ENCODE measurements at places on chromosomes 5 and 9. TPM values are rescaled to one million over a fixed set of nuclear protein-coding genes. Genes with fewer than 3 reads are reported as not detected.

- H3K27ac ChIP-seq, result peak overlapping the region; percentile 19
- no peaks in the 10 kb centered on the region for H3K36me3 ChIP-seq
- 0 out of 2 replicates have a peak overlapping the region, but pooled peaks have one; percentile 1 for H3K4me3 ChIP-seq
- no peaks in the 10 kb centered on the region for H3K27me3 ChIP-seq
Observed at GRCh38 chr9:16425562-16426231, 444.8 kb downstream of the BNC2 start.

CBY3 gene
- not detected for total RNA-seq

BTNL3 gene
- total RNA-seq, result not detected

DNA sequence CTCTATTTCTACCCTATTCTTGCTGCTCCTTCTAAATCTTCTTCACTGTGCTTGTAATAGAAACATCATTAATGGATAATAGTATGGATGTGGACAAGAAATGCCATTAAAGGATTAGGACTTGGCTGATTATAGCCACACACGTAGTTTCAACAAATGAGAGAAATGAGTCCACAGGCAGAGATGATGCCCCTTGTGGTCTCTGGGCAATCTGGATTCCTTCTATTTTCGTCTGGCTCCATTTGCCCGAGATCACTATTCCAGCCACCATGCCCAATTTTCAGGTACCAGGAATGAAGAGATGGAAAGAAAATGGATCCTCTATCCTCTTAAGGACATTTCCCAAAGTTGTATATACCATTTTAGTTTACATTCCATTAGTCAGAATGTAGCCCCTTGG lies 13.2 kb downstream of the VLDLR start:
- no peak for DNase-seq
- no peaks in the 10 kb centered on the region for H3K4me1 ChIP-seq
- no peaks in the 10 kb centered on the region for H3K27me3 ChIP-seq
- H3K4me3 ChIP-seq, result no peak overlapping the region
- 0 out of 2 replicates have a peak, but pooled peaks cover 8% of the 10 kb centered on the region for H3K36me3 ChIP-seq

EDIL3 gene
- 16.3 TPM for total RNA-seq

DNA sequence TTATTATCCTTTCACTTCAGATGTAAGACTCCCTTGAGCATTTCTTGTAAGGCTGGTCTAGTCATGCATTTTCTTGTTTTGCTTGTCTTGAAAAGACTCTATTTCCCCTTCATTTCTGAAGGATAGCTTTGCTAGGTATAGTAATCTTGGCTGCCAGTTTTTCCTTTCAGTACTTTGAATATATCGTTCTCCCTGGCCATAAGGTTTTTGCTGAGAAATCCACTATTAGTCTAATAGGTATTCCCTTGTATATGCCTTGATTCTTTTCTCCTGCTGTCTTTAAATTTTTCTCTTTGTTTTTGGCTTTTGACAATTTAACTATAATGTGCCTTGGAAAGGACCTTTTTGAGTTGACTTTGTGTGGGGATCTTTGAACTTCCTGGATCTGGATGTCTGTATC lies 16.8 kb upstream of the OR2S2 start:
- H3K4me3 ChIP-seq, result no peak overlapping the region
- no peak overlapping the region for H3K27ac ChIP-seq
- H3K4me1 ChIP-seq, result no peaks in the 10 kb centered on the region
- H3K27me3 ChIP-seq, result no peaks in the 10 kb centered on the region
- no peak for DNase-seq
- peaks cover 6% of the 10 kb centered on the region for H3K36me3 ChIP-seq

DNA sequence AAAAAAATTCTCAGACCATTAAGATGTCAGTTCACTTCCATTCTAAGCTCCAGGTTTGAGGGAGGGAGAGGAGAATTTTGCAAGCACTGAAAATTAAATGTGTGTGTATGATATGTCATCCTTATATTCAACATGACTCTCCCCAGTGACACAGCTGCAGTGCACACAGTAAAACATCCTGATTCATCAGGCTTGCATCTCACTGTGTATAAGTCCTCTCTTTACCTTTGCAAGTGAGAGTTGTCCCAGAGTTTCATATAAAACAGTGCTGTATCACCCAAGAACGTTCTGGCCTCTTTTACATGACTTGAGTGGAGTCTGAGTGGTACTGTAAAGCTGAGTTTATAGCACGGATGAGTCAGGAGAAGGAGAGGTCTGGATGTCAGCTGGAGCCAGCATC lies 50.0 kb downstream of the DMRT2 start:
- no peak overlapping the region for H3K4me3 ChIP-seq
- DNase-seq, result no peak
- no peaks in the 10 kb centered on the region for H3K36me3 ChIP-seq
- no peaks in the 10 kb centered on the region for H3K4me1 ChIP-seq
- no peak overlapping the region for H3K27ac ChIP-seq

DNA sequence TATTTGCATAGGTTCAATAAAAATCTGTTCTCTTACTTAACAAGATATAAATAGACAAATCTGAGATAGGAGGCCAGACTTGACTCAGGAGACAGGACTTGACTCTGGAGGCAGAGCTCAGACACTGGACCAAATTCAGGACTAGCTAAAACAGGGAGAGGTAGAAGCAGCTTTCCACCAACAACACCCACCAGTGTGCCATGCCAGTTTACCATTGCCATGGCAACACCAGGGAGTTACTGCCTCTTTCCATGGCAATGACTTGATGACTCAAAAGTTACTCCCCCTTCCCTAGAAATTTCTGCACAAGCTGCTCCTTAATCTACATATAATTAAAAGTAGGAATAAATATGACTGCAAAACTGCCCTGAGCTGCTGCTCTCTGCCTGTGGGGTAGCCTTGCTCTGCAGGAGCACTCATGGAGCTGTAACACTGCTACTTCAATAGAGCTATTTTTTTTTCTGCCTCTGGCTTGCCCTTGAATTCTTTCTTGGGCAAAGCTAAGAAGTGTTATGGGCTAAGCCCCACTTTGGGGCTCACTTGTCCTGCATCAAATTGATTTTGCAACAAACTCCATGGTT lies 473.0 kb downstream of the PLK2 start:
- no peaks in the 10 kb centered on the region for H3K36me3 ChIP-seq
- no peaks in the 10 kb centered on the region for H3K27me3 ChIP-seq
- peaks cover 4% of the 10 kb centered on the region for H3K4me1 ChIP-seq
- H3K4me3 ChIP-seq, result no peak overlapping the region
- H3K27ac ChIP-seq, result no peak overlapping the region
- DNase-seq, result peak; percentile 63

- 0 out of 2 replicates have a peak overlapping the region, but pooled peaks have one; percentile 2 for H3K27ac ChIP-seq
- DNase-seq, result no peak
- no peaks in the 10 kb centered on the region for H3K27me3 ChIP-seq
- no peak overlapping the region for H3K4me3 ChIP-seq
- peaks cover 68% of the 10 kb centered on the region for H3K36me3 ChIP-seq
- H3K4me1 ChIP-seq, result peaks cover 44% of the 10 kb centered on the region
Observed at GRCh38 chr5:72206160-72206559, 98.9 kb downstream of the MAP1B start.

UGT3A2 gene
- total RNA-seq, result not detected

DNA sequence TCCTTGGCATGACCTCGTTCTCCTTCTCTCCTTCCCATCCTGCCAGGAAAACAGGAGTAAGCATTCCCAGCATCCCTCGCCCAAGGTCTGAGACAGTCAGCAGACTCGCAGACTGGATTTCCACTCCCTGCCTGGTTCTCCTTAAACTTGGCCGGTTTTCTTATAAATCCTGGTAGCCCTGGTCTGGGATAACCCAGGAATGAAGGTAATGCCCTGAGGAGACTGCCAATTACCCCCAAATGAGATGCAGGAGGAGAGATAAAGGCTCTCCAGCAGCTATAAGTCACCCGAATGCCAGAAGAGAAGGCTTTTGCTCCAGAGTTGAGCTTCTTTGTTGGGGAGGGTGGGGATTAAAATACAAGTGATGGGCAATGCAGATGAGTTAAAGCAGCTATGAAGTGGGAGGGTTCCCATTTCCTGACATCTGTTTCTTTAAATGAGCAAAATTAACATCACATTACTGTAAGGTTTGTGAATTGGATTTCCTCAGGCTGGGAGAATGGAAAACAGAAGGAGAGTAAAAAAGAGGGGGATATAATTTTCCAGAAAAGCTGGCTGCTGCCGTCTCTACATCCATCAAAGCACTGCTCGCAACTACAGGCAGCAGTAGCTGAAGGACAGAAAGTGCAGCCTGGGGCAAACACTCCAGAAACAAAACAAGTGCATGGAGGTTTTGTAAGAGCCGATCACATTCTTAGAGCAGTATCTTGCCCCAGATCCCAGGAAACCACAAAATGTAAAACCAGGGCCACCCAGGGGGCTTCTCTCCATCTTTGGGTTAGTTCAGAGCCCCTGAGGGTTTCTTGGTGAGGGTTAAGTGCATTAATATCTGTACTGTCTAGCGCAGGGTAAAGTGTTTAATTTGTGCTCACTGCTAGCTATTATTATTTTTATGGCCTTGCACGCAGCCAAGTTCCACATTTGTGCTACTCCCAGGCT lies 177.6 kb upstream of the PANK3 start:
- DNase-seq, result no peak
- H3K27ac ChIP-seq, result no peak overlapping the region
- no peak overlapping the region for H3K4me3 ChIP-seq
- peaks cover 3% of the 10 kb centered on the region for H3K36me3 ChIP-seq
- no peaks in the 10 kb centered on the region for H3K27me3 ChIP-seq

DNA sequence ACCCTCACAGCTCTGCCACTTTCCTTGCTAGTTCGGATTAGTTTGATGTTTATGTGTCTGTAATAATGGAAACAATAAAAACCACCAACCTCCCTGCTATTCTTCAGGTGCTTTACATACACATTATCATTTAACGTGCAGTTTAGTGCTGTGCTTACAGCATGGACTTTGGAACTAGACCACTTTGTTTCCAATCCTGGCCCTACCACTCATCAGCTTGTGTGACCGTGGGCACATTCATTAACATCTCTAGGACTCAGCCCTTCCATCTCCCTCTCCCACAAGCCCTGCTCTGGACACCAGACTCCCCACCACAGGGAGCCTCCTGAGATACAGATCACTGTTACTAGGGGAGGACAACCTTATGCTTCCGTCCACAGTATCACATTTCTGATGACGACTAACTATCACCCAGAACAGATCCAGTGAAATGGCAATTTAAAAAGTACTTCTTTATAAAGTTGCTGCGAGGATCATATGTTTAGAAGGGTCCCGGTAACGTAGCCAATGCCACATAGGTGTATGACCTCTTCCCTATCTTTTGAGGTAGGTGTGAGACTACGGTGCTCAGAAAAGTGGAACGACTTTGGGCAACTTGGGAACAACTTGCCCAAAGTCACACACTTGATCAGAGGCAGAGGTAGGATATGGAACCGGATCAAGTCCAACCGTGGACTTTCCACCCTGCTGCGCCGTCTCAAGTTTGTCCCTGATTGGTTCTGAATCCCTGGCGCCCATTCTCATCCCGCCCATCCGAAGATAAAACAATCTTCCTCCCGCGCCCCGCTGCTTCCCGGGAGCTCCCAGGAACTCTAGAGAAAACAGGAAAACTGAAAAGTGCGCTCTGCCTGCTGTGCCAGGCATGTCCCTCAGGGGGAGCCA lies 132.4 kb upstream of the NIPBL start:
- H3K27ac ChIP-seq, result no peak overlapping the region
- DNase-seq, result peak; percentile 81
- 0 out of 2 replicates have a peak, but pooled peaks cover 7% of the 10 kb centered on the region for H3K4me1 ChIP-seq
- peaks cover 10% of the 10 kb centered on the region for H3K27me3 ChIP-seq
- no peaks in the 10 kb centered on the region for H3K36me3 ChIP-seq
- H3K4me3 ChIP-seq, result peak overlapping the region; percentile 87

- peak; percentile 33 for DNase-seq
- H3K4me1 ChIP-seq, result no peaks in the 10 kb centered on the region
- no peak overlapping the region for H3K4me3 ChIP-seq
- no peak overlapping the region for H3K27ac ChIP-seq
- peaks cover 4% of the 10 kb centered on the region for H3K36me3 ChIP-seq
Observed at GRCh38 chr9:114030364-114030763, 47.7 kb downstream of the AMBP start.

REEP2 gene
- total RNA-seq, result 4.4 TPM

DNA sequence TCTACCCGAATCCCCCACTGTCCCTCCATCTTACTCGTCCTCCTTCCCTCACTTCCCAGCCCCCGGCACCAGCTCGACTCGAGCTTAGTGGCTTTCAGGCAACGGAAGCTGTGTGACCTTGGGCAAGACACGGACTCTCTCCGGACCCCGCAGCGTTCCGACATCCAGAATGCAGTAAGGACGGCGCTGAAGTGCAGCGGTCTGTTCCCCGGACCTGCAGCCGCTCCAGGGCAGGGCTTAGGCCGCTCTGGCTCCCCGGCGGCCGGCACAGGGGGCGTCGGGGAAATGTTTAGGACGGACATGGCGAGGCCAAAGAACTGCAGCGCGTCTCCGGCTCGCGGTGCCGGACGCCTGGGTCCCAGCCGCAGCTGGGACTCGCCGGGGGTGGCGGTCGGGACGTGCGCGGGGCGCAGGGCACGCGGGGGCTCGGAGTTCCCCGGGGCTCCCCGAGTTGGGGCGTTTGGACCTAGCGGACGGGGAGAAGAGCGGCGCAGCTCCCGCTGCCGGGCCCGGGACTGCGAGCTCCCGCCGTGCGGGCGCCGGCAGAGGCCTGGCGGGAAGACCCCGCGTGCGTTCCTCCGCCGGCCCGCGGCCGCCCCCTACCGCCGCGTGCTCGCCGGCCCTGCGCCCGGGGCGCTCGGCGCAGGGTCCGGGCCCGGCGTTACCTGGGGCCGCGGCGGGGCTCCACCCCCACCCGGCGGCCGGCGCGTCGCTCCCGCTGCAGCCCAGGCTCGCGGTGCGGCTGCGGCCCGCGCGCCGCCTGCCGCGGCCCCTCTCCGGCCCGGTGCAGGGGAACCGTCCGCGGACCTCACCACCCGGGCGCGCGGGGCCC lies 5.6 kb upstream of the RNF44 start:
- no peaks in the 10 kb centered on the region for H3K36me3 ChIP-seq
- DNase-seq, result peak; percentile 53
- no peak overlapping the region for H3K27ac ChIP-seq
- H3K4me3 ChIP-seq, result peak overlapping the region; percentile 70
- H3K27me3 ChIP-seq, result no peaks in the 10 kb centered on the region
- peaks cover 14% of the 10 kb centered on the region for H3K4me1 ChIP-seq

MZB1 gene
- not detected for total RNA-seq
